ENCODE measurements at places on chromosomes 6 and 20. TPM values are rescaled to one million over a fixed set of nuclear protein-coding genes. Genes with fewer than 3 reads are reported as not detected.

BCKDHB gene
- total RNA-seq, result 25.0 TPM

NR2E1 gene
- total RNA-seq, result not detected

- DNase-seq, result no peak
These were observed 53.9 kb upstream of the LAMP5 start for GRCh38 chr20:9460518-9460917.

DNA sequence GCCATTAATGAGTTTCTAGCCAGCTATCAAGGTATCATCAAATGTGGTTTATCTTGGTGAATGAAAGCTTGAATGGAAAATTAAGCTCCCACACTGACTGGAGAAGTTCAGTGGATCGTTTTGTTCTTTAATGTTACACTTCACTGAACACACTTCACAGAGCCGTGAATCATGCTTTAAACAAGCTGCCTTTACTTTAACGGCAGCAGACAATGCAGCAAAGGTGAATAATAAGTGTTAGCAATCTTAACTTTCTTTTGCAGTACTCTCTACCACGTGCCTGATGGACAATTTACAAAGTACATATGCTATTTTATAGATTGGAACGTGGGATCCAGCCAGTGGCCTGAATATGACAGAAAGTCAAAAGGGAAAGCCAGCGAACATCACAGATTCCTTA lies 424.5 kb downstream of the GRIK2 start:
- DNase-seq, result no peak

GRCh38 chr20:39390186-39390585 lies 428.0 kb downstream of the DHX35 start:
- DNase-seq, result no peak

DNA sequence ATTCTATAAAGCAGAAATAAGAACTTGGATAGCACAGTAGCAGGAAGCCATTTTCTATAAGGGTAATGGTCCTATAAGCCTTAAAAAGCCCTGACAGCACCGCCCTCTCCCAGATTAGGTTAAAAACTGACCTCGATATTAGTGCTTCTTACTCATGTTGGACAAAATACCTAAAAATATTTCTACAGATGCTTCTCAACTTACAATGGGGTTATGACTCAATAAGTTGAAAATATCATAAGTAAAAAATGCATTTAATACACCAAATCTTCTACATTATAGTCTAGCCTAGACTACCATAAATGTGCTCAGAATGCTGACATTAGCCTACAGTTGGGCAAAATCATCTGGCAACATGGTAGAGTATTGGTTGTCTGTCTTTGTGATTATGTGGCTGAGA lies 70.3 kb downstream of the SESN1 start:
- no peak for DNase-seq

GRCh38 chr6:169415179-169415578 lies 161.5 kb upstream of the THBS2 start:
- no peak for DNase-seq

- DNase-seq, result no peak
These were observed 419.5 kb downstream of the CD83 start for GRCh38 chr6:14537030-14537429.

- DNase-seq, result no peak
These were observed 17.0 kb upstream of the RNF146 start for GRCh38 chr6:127249621-127250020.

GRCh38 chr20:25243416-25243979 lies 4.4 kb upstream of the PYGB start:
- no peak for DNase-seq
